HT1080 (cell line): ENCODE measurements at places on chromosomes 16 and 17. TPM values are rescaled to one million over a fixed set of nuclear protein-coding genes. Genes with fewer than 3 reads are reported as not detected.

Gene G6PC1
- total RNA-seq: not detected in 2 replicates

Gene CLDN9
- total RNA-seq: not detected in 2 replicates

Gene MC1R
- 2.5 and 3.5 TPM in 2 replicates for total RNA-seq

Gene CDC6
- total RNA-seq: 57.6 and 64.7 TPM in 2 replicates

Gene PRDM7
- total RNA-seq: not detected in 2 replicates

Gene EFNB3
- total RNA-seq: 5.7 and 7.7 TPM in 2 replicates

Gene TSR3
- total RNA-seq: 103 and 109 TPM in 2 replicates

Gene SYNGR2
- 49.5 and 62.1 TPM in 2 replicates for total RNA-seq

Gene TEX19
- 1.4 and 2.1 TPM in 2 replicates for total RNA-seq

Gene TBC1D28
- total RNA-seq: not detected in 2 replicates

Gene NPIPB9
- 0.33 and 0.40 TPM in 2 replicates for total RNA-seq

Gene TSPAN10
- 1.4 and 2.2 TPM in 2 replicates for total RNA-seq

Gene TVP23A
- total RNA-seq: not detected in 2 replicates

Gene DOC2A
- total RNA-seq: 0.10 and 0.63 TPM in 2 replicates

Gene ATP2C2
- total RNA-seq: not detected in 2 replicates

Gene SLC5A11
- total RNA-seq: 0.06 TPM in 1 of 2 replicates, not detected in the other

Gene EME2
- total RNA-seq: 6.3 and 7.3 TPM in 2 replicates

Gene CFAP97D1
- total RNA-seq: 0.02 TPM in 1 of 2 replicates, not detected in the other

Gene CREBBP
- 10.8 and 14.1 TPM in 2 replicates for total RNA-seq

Gene GRAPL
- not detected in 2 replicates for total RNA-seq

Gene SPHK1
- total RNA-seq: 107 and 122 TPM in 2 replicates

Gene SLC35G6
- total RNA-seq: not detected in 2 replicates

Gene IKZF3
- not detected in 2 replicates for total RNA-seq

Gene KRTAP4-1
- not detected in 2 replicates for total RNA-seq

Gene PLCD3
- total RNA-seq: 56.2 and 63.9 TPM in 2 replicates

Gene KRT33B
- total RNA-seq: not detected in 2 replicates

Gene ARHGDIG
- 0.07 TPM in 1 of 2 replicates, not detected in the other for total RNA-seq
